Cortex of kidney (tissue), 1 donor: ENCODE measurements at places on chromosomes 5 and 9.

DNA sequence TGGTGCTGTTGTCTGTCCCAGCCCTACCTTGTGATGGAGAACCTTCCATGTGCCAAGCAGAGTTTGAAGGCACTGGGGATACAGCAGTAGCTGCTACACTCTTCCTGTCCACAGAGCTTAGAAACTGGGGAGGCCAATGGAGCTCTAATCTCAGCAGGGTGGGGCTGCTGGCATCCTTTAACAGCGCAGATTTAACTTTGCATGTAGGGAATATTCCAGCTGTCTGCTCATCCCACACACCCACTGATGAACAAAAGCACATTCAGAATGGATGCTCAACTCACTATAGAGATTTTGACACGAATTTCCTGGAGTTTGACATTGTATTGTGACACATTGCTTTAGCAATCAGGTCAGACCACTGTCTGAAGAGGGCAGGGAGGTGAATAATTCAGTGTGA lies 49.0 kb downstream of the TMEM215 start:
- no peak for DNase-seq

DNA sequence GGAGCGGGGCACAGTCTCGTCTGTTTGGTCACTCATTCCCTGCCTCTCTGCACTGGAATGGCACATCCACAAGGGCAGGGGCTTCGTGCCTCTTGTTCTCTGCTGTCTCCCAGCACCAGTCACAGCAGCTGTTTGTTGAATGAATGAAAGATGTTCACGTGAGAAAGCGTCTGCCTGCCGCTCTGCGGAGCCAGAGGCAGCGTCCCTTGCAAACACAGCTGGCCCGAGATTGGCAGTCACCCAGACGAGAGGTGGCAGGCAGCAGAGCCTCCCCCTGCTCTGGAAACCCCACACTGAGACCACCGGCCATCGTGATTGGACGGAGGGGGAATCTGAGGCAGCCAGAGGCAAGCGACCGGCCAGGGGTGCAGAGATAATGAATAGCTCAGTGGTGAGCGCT lies 6.0 kb upstream of the FAM163B start:
- no peak for DNase-seq

DNA sequence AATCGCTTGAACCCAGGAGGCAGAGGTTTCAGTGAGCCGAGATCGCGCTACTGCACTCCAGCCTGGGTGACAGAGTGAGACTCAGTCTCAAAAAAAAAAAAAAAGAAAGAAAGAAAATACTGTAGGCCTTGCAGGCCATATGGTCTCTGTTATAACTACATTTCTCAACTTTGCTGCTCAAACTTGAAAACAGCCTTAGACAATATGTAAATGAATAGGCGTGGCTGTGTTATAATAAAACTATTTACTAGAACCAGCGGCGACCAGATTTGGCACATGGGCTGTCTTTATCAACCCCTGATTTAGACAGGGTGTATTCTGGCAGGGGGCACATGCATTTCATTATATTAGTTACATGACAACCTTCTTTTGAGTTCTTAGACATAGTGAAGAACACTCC lies 130.0 kb downstream of the C9orf152 start:
- DNase-seq = no peak

DNA sequence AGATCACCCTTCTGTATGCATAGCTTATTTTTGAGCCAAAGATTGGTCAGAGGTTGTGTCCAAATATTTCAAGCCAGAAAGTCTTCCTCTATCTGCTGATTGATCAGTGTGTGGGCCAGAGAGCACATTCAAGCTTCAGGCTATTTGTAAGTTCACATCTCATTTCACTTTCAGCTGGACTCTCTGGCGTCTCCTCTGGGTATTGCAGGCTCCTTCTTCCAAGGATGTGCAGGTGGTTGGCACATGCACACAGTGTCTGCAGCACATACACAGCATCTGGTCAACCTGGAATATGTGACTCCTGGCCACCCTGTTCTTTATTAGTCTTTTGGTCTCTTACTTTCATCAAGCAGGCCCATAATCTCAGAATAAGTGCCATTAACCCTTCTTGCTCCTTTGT lies 516.1 kb downstream of the ANXA1 start:
- no peak for DNase-seq

- no peak for DNase-seq
Measured at GRCh38 chr9:112170235-112170634, 4.9 kb downstream of the SUSD1 start.

DNA sequence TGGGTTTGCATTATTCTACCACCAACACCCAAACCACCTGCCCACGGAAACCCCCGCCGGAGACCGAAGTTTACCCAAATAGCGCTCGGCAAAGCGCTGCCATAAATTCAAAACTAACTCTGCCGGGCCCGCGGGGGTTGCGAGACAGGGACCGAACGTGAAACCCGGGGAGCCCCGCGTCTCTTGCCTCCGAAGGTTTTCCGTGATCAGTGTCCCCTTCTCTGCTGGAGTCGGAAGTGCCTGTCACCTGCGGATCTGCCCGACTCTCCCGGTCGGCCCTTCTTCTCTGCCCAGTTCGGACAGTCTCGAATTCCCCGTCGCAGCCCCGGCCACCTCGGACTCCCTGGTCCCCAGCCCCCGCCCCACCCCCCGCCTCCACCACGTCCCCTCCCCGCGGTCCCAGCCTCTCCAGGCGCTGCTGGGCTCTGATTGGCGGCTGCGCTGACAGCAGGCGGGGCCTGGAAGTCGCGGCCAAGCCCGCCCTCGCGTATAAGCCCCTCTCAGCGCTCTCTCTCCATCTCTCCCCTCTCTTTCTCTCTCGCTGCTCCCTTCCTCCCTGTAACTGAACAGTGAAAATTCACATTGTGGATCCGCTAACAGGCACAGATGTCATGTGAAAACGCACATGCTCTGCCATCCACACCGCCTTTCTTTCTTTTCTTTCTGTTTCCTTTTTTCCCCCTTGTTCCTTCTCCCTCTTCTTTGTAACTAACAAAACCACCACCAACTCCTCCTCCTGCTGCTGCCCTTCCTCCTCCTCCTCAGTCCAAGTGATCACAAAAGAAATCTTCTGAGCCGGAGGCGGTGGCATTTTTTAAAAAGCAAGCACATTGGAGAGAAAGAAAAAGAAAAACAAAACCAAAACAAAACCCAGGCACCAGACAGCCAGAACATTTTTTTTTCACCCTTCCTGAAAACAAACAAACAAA lies at the start of gene RORB:
Gene RORB (plus strand): TSS at position 517 of the 929 bp plus-strand sequence. CDS start 642 bp downstream, outside the sequence.
- no peak for DNase-seq

GRCh38 chr9:135487281-135488012 lies 7.9 kb downstream of the PPP1R26 start:
- DNase-seq = no peak

- no peak for DNase-seq
Measured at GRCh38 chr5:167489202-167489601, 802.2 kb upstream of the WWC1 start.

- no peak for DNase-seq
Measured at GRCh38 chr5:61159070-61159469, 3.2 kb downstream of the SMIM15 start.

DNA sequence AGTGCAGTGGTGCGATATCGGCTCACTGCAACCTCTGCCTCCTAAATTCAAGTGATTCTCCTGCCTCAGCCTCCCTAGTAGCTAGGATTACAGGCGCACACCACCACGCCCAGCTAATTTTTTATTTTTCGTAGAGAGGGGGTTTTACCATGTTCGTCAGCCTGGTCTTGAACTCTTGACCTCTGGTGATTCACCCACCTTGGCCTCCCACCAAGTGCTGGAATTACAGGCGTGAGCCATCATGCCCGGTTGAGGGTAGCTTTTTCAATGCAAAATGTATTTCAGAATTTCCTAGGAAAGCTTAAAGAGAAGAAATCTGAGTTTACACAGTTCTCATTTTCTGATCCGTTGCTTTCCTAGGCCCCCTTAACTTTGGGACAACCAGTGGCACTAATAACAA lies 15.7 kb downstream of the BDP1 start:
- DNase-seq = no peak

GRCh38 chr9:117705386-117705785 lies 1.2 kb downstream of the TLR4 start:
- no peak for DNase-seq

DNA sequence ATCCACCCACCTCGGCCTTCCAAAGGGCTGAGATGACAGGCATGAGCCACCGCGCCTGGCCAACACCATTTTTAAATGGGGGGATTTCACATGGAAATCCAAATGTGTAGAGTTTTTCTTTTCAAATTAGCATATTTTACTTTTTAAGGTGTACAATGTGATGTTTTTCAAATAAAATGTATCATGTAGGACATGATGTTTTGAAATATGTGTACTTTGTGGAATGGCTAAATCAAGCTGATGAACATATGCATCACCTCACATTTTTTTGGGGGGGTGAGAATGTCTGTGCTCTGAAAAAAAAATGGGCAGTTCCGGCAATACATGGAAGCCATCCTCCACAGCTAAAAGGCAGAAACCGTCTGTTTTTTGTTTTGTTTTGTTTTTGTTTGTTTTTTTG lies 3.4 kb upstream of the FAF2 start:
- DNase-seq = no peak

DNA sequence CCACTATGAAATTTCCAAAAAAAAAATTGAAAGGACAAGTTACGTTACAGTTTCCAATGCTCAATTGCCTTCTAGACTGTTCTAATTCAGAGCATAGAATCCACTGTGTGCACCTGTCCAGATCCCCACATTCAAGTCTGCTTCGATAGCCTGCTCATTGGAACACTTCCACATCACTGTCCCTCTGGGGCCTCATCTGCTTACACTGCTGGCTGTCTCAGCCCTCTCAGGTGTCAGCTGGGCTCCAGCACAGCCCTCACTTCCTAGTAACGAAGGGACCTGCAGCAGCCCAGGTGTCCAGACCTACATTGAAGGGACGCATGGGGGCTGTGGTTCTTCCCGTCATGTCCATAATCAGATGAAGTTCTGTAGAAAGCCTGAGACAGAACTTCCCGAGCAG lies 94.3 kb upstream of the EMB start:
- no peak for DNase-seq

- no peak for DNase-seq
Measured at GRCh38 chr5:96283589-96283988, 149.5 kb downstream of the PCSK1 start.

DNA sequence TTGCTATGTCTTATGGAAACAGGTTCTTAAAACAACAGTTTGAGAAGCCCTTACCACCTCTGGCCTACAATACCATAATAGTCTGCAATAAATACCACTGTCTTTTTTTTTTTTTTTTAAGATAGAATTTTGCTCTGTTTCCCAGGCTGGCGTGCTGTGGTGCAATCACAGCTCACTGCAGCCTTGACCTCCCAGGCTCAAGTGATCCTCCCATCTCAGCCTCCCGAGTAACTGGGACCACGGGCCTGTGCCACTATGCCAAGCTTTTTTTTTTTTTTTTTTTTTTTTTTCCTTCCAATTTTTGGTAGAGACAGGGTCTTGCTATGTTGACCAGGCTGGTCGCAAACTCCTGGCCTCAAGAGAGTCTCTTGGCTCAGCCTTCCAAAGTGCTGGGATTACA lies 37.0 kb downstream of the AFF4 start:
- no peak for DNase-seq

- no peak for DNase-seq
Measured at GRCh38 chr5:52996979-52997378, 7.8 kb downstream of the ITGA2 start.

DNA sequence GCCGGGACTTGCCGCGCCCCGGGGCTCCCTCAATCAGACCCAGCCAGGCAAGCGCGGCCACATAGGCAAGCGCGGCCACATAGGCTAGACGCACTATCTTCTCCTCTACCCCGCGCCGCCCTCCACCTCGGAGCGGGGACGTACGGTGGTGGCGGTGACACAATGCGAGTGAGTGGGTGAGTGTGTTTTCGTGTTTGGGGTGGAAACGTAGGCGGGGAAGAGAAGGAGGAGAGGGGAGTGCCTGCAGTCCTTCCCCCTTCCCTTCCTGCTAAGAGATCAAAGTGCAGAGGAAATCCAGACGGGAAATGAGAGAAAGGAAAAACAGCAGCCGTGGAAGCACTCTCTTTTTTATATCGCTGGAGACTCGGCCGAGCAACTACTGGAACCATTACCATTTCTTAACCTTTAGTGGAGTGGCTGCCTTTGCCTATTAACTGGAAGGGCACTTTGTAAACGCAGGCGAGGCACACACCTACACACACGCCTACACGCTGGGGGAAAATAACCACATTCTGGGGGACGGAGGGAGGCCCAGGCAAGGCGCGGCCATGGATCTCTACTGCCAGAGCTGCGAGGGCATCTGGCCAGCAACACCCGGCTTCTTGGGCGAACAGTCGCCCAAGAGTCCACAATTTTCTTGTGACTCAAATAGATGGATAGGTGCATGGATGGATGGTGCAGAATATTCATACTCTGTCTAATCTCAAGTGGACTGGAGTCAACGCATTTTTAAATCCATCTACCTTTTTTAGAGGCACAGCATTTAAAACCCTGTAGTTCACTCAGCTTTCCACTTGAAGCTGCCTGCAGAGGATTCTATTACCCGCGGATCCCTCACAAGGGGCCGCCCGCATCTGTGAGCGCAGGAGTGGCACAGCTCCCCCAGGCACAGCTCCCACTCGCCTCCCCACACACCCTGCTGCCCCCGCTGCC lies 2.1 kb downstream of the EDIL3 start:
- DNase-seq = no peak

GRCh38 chr5:122319897-122320296 lies 7.9 kb downstream of the SNCAIP start:
- DNase-seq = no peak

- no peak for DNase-seq
Measured at GRCh38 chr5:149017636-149018035, 45.2 kb downstream of the SH3TC2 start.

- no peak for DNase-seq
Measured at GRCh38 chr9:69198521-69199220, 24.6 kb downstream of the TJP2 start.

DNA sequence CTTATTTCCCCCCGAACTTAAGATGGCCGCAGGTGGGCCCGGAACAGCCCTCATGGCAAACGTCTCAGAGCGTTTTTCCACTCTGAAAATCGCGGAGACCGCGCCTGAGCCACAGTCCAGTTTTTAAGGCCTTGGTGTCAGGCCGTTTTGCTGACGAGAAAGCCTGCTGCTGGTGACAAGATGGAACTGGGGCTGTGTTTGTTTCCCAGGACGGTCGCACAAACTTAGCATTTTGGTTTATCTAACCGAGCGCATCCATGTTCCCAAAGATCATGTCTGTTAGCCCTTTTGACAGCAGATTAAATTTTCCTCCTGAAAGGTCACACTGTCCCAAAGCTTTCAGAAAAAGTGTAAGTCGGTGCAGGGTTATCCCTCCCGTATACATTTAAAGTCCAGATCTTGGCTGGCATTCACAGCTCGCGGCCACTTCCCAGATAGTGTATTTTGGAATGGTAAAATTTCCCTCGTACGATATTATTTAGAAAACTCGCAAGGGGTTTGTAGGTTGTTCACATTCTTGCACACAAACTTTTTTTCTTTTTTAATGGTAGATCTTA lies 812 bp downstream of the SREK1 start:
- no peak for DNase-seq

GRCh38 chr5:112738191-112738560 lies 491 bp downstream of the APC start:
- no peak for DNase-seq

GRCh38 chr5:180632768-180633167 lies 16.6 kb downstream of the FLT4 start:
- no peak for DNase-seq

GRCh38 chr5:158414333-158414762 lies 555.4 kb upstream of the CLINT1 start:
- DNase-seq = no peak
